Stimulated activated CD8-positive, alpha-beta memory T cell treated with anti-CD3 and anti-CD28 coated beads, Interleukin-12 subunit alpha, Interleukin-12 subunit beta, amount 100 ng/mL, for 4 hours (primary cell): ENCODE measurements at places on chromosomes 4 and X.

- no peak for DNase-seq
These were observed 90.7 kb downstream of the CNOT6L start for GRCh38 chr4:77728420-77728819.

DNA sequence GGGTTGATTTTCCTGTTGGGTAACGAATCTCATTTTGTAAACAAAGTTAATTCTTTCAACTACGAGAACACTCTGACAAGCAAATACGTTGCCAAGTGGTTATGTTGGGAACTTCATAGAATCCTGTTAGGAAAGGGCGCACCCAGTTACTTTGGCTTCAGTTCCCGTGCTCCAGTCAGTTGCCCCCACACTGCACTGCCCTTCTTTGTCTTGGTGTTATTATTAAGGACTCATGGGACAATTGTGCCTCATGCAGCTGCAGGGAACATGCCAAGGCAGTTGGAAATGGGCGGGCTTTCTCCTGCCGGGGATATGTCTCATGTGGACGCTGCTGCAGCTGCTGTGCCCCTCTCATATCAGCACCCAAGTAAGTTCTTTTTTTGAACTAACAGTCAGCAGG lies 28.9 kb downstream of the OFD1 start:
- no peak for DNase-seq

DNA sequence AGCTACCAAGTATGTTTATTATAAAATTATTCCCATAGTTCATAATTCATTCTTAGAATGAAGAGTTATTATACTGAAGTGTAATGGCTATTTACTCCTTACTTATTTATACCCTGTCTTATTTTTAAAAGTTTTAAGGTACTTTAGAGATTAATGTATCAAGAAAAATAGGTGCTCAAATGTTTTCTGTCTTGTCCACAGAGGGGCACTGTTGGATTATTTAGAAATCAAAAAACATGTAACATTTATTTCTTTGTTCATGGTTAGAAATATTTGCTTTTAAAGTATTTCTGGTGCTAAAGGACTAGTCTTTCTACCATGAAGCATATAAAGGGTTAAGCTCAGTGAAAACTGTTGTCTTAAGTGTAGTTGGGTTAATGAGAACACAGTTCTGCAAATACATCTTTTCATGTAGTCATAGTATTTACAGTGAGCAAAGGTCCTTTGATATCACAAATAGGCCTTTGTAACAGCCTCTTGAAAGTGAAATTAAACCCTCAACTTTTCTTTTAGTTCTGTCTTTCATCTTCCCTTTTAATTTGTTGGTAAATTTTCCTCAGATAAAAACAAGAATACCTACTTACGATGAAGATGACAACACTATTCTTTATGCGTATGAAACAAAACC lies 7.7 kb downstream of the SCML1 start:
- DNase-seq, result no peak

- no peak for DNase-seq
These were observed 345.7 kb downstream of the ARHGAP10 start for GRCh38 chr4:148077581-148077980.

DNA sequence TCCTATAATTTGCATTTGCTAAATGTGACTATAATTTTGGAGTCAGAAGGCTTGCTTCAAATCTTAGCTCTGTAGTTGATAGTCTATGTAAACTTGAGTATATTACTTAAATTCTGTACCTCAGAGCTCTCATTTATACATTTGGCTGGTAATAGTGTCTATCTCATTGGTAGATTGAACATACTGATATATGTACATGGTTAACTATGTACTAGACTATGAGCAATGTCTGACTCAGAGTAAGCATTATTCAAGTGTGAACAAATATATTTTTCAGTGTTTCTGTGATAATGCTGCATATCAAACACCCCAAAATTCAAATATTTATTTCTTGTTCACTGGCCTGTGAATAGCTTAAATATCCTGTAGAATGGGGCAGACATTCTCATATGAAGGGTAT lies 1568.9 kb upstream of the PABPC4L start:
- DNase-seq, result no peak

DNA sequence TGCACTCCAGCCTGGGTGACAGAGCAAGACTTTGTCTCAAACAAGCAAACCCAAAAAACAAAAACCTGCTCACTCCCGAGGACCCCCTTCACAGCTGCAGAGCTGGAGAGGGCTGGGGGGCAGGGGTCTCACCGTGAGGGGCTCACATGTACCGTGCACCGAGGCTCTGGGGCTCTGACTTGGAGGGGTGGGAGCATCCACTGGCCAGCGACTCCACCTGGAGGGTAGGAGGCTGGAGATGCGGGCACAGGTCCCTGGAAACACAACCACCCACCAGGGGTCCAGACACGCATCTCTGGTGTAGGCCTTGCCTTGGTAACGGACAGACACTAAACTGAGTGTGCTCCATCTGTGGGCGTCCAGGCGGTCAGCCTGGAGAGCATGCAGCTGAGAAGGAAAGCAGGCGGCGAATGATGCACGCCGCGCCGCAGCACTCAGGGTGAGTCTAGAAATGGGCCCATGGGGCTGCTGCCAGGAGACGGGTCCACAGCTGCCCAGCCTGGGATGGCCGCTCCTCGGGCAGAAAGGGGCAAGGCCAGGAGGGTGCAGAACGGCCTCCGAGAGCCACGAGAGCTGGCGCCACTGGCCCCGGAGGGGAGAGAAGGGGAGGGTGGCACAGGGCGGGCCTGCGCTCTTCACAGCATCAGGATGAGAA lies 26.1 kb downstream of the PPP2R3B start:
- DNase-seq, result no peak

GRCh38 chrX:66163849-66164411 lies at the start of gene HEPH:
TSS of gene HEPH (plus strand) at chrX:66164247. CDS start at chrX:66170571, 6,324 bp downstream.
- DNase-seq, result no peak

GRCh38 chr4:6278801-6279197 lies 9.1 kb downstream of the WFS1 start:
- DNase-seq, result no peak

GRCh38 chrX:68199062-68199848 lies 234.0 kb downstream of the OPHN1 start:
- DNase-seq, result no peak

DNA sequence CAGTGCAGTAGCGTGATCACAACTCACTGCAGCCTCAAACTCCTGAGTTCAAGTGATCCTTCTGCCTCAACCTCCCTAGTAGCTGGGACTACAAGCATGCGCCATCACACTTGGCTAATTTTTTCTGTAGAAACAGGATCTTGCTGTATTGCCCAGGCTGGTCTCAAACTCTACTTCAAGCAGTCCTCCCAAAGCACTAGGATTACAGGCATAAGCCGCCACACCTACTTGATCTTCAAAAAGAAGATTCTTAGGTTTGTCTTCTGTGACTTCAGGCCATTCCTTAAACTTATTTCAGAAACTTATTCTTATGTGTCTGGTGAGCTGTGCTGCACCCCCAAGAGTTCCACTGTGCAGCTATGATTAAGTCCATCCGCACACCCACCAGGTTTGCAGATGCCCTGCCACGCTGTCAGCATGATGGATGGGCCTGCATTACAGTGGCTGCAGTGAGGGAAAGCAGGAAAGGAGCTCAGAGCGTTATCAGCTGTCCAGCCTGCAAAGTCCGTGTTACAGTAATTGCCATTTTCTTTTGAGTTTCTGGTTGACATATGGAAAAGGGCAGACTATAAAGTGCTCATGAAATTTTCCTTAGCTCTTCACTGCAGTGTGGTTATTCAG lies 146.6 kb downstream of the AASDH start:
- DNase-seq, result no peak

GRCh38 chr4:140466146-140466545 lies 31.9 kb downstream of the MGAT4D start:
- no peak for DNase-seq

DNA sequence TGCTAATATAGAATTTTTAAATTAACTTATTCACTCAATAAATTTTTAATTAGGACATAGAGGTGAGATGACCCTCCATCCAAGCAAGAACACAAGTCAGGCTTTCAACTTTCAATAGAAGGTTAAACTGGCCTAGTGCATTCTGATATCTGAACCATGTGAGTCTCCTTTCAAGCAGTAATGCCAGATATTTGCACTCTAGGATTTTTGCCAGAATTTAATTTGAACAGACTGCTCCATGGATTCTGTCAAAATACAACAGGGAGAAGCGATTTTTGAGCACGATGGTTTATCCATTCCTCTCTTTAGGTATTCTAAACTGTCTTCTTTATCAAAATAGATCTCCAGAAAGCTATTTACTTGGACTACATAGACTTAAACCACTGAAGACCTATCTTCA lies 72.0 kb upstream of the DCLK2 start:
- no peak for DNase-seq

GRCh38 chr4:168138143-168138542 lies 45.8 kb downstream of the ANXA10 start:
- no peak for DNase-seq

DNA sequence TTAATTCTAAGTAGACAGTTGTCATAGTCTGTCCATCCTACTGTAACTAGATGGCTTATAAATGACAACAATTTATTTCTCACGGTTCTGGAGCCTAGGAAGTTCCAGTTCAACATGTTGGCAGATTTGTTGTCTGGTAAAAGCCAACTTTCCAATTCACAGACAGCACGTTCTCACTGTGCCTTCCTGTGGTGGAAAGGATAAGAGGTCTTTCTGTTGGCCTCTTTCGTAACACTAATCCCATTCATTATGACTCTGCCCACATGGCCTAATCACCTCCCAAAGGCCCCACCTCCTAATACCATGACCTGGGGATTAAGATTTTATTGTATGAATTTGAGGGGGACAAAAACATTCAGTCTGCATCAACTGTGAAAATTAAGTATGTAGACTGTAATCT lies 83.2 kb downstream of the GALNTL6 start:
- DNase-seq, result no peak

GRCh38 chrX:107699616-107700015 lies 71.3 kb downstream of the PRPS1 start:
- DNase-seq, result no peak

DNA sequence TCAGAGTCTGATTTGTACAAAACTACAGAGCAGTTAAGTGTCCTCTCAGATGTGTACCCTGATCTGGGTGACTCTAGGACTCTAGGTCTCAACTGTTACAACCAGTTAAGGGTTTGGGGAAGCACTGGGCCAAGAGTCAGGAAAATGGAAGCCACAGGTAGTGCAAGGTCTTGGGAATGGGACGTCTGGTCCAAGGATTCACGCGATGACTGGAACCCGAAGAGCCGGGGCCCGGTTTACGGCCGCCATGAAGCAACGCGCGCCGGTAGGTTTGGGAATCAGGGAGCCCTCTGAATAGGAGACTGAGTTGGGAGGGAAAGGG lies 321 bp upstream of the HPRT1 start:
- no peak for DNase-seq

- no peak for DNase-seq
These were observed 317.4 kb downstream of the ASMT start for GRCh38 chrX:1932231-1932630.

DNA sequence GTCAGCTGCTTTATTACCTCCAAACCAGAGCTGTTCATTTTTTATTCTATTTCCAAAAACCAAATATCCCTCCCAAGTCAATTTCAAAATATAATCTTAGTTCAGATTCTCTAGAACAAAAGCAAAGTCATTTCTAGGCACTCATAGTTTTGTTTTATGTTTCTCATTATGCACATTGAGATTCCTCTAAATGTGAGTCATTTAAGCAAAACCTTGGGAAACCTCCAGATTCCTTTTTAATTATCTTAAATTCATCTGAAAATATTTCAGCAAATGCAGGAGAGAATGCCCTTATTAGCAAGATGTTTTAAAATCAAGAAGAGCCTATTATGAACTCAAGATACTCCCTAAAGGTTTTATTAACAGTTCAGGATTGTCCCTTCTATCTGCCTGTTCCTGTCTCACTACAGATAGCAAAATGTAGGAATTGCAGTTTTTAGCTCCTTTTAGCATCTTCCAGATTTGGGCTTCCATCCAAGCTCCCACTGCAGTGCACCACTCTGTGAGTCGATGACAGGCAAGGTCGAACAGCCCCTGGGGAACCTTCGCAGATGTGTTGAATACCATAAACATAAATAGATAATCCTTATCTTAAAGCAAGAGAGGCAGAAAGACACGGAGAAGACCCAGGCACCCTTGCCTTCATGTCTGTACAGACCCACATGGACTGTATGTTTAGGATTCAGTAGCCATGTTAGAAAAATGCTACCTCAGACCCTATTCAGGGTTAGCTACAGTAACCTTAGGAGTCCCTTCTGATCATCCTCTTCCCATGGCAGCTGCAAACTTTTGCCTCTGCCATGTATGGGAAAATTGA lies 11.3 kb upstream of the SLC9A7 start:
- no peak for DNase-seq

DNA sequence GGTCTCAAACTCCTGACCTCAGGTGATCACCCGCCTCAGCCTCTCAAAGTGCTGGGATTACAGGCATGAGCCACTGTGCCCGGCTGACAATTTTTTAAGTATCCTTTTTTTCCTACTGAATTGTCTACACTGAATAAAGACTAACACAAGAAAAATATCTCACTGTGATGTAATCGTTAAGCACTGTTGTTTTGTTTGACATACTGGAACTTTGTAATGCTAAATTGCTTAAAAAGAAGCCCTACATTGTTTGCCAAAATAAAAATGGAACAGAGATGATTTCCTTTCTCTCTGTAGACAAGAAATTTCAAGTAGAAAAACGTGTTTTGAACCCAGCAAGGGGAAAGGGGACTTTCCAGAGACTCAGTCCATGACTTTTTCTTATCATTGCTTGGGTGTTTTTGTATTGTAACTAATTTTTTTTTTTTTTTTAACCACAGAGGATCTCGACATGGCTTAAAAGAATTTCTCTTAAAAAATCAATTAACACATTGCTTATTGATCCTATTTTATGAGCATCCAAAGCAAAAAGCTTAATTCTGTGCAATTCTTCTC lies 74.9 kb downstream of the TMEM156 start:
- no peak for DNase-seq

GRCh38 chr4:186761393-186761792 lies 37.7 kb upstream of the FAT1 start:
- no peak for DNase-seq

DNA sequence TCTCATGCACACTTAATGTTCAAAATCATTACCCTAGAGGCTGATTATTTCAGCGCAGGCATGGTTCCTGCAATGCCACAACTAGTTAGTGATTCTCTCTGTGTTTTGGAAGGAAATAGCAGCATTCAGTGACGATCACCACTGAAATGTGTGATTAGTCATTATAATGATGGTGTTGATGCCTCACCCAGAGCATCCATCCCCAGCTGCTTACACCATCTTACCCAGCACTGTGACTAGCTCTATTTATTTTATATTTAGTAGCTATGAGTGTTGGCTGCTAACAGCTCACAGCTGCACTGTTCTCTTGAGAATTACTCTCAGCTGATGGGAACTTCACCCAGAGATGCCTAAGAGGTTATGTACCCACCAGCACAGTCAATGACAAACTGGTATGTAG lies 60.5 kb upstream of the TSPAN7 start:
- DNase-seq, result no peak
